SK-N-MC (cell line): ENCODE measurements at places on chromosomes 4 and X.
A peak's percentile ranks its signal among the peaks of the same experiment; 100 is the strongest.

GRCh38 chr4:89021684-89022083 lies 35.3 kb downstream of the FAM13A start:
- DNase-seq, result no peak

- no peak for DNase-seq
Measured at GRCh38 chr4:174483792-174484191, 38.5 kb downstream of the HPGD start.

DNA sequence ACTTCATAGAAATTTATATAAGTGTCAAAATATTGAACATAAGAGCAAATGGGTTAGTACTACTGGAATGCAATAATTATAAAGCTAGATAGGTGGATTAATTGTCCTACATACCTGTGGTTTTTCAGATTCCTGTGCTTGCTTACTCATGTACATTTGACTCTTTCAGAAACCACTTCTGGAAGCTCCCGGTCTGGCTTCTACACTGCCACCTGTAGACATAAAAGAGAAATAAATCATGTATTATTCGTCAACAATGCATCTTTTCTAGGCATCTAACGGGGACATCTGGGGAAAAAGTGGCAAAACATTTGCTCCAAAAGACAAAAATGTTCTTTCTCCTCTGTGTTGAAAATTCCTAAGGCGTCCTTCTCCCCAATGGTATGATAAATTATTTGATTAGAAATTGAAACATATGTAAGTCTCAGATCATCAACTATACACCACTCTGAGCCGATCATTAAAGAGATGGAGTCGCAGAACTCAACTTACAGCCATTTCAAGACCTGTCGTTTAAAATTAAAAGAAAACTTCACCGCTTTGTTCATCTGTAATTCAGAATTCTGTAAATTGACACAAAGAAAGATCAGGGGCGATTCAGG lies 648.7 kb upstream of the DIPK2B start:
- peak; percentile 39 for DNase-seq

DNA sequence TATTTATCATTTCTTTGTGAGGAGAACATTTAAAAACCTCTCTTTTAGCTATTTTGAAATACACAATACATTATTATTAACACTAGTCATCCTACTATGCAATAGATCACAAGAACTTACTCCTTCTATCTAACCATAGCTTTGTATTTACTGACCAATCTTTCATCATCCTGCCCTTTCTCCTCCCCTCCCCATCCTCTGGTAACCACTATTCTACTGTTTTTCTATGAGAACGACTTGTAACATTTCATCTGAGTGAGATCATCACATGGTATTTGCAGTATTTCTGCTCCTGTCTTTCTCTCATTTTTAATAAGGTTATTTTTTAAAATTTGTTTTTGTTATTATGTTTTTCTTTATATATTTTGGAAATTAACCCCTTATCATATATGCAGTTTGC lies 331.8 kb downstream of the TEX13C start:
- no peak for DNase-seq

GRCh38 chrX:16347968-16348670 lies 180.8 kb downstream of the MAGEB17 start:
- DNase-seq, result no peak

DNA sequence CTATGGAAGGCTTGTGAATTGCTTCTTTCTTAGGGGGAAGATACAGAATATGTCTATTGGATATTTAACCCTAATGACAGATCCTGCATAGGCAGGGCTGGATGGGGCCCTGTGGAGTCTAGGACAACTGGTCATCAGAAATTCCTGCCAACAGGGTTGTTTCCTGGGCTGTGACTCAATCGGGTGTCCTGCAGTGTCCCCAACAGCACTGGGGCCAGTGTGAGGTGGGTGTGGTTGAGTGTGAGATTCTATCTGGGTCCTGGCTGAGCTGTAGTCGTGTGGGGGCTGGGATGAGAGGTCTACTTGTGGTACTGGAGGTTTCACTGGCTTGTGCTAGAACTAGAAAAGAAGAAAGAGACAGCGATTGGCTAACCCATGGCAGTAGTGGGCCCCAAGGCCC lies 87.3 kb upstream of the WDR1 start:
- DNase-seq, result no peak

DNA sequence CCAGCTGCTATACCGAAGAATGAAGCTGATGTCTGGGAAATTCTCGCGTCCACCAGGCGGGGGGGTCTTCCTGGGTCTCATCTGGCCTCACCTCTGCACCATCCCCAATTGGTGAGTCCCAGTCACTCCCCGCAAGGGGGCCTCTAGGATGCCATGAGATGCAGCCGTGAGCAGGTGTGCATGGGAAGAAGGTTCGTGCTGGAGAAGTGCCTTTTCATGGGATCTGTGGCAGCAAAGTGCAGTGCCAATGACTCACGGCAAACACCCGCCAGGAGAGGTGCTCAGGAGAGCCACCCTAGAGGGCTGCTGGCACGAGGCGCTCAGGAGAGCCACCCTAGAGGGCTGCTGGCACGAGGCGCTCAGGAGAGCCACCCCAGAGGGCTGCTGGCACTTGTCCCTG lies 55.1 kb downstream of the CPZ start:
- DNase-seq, result no peak

DNA sequence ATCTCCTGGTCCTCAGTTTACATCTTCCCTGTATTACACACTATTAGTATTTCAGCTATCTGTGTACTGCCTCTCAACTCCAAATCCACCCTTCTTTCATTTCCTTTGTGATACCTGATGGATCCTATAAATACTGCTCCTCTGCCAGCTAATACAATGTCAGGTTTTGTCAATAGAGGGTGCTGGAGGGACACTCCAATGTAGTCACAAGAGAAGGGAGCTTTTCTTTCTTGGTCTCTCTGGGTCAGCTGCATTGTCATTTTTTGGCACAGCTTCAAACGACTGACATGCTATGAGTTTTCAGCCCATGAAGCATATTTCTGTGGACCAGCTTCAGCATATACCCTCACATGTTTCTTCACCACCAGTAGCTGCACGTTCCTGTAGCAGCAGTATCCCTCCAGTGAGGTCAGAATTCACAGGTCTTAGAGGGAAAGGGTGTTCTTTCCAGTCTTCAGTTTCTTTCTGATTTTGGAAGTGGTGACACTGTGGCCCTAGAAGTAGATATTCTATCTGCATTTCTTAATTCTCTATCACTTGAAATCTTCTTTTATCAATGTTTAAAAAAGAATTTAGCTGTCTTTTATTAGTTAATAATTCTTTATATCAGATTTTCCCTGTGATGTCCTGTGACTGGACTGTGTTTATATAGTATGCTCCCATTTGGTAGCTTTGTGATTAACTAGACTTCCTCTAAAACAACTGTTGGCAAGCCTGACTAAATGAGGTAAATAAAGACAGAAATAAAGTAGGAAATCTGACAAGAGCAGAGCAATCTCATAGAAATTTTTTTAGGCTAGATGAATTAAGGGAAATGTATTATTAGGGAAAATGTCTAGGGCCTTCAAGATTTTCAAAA lies 60.6 kb downstream of the GABRA2 start:
- DNase-seq, result peak; percentile 24

GRCh38 chr4:1164040-1164439 lies 8.3 kb downstream of the SPON2 start:
- DNase-seq, result no peak

DNA sequence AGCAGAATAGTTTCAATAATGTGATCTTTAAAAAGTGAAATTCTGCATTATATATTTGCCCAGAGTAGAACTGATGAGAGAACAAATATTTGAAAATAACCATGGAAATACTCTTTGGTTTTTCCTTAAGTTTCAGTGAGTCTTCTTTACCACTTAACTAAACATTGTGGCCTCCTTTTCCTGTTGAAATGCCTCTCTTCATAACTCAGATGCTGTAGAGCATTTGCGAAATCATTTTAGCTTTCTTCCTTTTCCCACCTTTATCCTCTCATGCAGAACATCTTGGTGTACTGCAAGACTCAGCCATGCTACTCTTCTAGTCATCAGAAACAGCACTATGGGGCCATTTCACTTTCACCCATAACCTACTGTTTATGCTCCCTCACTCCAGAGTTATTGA lies 48.2 kb downstream of the CASK start:
- DNase-seq, result no peak

DNA sequence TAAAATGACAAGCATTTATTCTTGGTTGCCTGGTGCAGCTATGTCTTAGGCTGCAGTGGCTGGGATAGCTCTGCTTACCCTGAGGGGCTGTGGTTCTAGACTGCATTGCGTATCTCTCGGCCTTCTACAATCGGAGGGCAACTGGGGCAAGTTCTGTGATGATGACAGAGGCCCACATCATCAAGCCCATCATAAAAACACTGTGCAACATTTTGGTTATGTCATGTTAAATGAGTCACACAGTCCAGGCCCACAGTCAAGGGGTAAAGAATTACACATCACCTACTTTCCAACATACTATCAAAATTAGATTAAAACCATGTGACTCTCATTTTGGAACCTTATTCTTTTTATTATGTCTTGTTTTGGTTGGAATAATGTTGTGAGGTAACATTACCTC lies 120.2 kb upstream of the GUCY1A1 start:
- DNase-seq, result no peak

DNA sequence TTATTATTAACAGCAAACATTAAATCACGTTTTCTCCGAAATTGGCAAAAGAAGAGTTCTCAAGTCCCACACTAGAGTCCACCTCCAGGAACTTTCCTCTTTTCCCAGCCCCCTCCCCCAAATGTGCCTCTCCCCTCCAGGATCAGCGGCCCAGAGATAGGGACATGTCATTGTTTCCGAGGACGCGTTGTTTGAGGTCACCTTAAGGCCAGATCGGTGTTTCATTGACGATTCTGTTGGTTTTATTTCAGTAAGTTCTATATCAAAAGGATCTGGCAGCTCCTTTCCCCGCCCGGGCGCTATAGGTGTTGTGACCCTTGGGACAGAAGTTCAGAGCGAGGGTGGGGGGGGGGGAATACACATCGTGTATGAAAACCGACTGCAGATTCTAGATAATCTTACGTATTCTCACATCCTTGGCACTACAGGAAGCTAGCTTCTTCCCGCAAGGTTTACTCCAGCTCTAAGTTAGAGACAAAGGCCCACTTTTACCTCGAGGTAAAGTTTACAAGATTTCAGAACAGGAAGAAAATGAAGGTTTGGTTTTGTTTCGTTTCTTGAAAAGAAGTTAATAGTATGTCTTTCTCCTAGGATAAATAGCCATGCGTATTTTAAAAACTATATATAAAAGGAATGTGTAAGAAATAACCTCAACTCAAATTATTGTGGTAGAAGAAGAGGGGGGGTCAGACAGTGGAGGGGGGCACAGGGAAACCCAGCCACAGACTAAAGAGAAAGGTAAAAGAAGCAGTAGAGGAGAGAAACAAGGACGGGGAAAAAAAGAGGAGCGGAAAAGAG lies 739 bp upstream of the MSX1 start:
- DNase-seq, result no peak

GRCh38 chrX:133543654-133544053 lies 128.4 kb upstream of the GPC4 start:
- DNase-seq, result no peak

GRCh38 chr4:188976644-188977115 lies 837.4 kb downstream of the TRIML1 start:
- DNase-seq, result no peak

GRCh38 chr4:122884499-122884898 lies 37.9 kb downstream of the NUDT6 start:
- DNase-seq, result no peak

GRCh38 chrX:134963041-134963440 lies 27.8 kb upstream of the SMIM10 start:
- DNase-seq, result no peak

GRCh38 chr4:10684631-10685030 lies at the start of gene CLNK:
TSS of gene CLNK (minus strand) at chr4:10684768. CDS start at chr4:10667869, 16,899 bp downstream.
- DNase-seq, result no peak

- no peak for DNase-seq
Measured at GRCh38 chr4:35052546-35052945, 1191.8 kb downstream of the ARAP2 start.

DNA sequence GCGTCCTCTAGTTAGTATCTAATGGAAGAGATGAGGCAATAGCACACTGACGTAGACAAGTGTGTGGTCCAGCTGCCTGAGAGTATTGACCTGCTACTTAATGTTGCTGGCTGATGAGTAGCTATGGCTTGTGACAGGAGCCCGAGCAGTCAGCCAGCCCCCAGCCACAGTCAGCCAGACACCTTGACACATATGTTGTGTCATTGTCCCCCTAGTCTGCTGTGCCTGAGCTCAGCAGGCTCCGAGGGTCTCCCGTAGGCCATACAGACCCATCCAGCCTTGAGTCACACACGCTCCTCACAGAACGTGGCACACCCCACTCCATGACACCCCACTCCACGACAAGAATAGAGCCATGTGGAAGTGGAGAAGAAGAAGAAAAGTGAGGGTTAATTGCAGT lies 362.1 kb downstream of the UNC5C start:
- DNase-seq, result no peak

- no peak for DNase-seq
Measured at GRCh38 chrX:104370089-104370488, 115.4 kb upstream of the ESX1 start.

DNA sequence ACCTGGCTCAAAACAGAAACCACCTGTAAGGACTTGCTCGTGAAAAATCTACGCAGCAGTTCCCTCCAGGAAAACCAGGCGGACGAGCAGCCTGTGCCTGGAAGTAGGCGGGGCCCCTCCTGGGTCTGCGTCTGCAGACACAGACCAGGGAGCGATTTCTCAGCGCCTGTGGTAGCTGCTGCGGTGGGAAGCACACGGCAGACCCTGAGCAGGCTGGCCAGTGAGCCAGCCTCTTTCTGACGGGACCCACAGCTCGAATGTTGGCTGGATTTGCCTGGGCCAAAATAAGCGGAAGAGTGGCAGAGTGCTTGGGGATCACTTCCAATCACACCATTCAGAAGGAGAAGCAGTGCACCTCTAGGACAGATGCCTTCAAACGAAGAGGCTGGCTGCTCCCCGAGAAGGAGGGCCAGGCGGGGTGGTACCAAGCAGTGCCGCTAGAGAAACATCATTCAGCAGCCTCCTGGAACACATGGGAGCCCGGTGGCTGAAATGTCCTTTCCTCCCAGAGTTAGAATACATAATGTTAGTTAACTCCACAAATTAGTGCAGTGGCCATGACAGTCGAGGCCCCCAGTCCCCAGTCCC lies 85.9 kb downstream of the GATB start:
- no peak for DNase-seq
